ENCODE measurements at places on chromosomes 16 and 17.

DNA sequence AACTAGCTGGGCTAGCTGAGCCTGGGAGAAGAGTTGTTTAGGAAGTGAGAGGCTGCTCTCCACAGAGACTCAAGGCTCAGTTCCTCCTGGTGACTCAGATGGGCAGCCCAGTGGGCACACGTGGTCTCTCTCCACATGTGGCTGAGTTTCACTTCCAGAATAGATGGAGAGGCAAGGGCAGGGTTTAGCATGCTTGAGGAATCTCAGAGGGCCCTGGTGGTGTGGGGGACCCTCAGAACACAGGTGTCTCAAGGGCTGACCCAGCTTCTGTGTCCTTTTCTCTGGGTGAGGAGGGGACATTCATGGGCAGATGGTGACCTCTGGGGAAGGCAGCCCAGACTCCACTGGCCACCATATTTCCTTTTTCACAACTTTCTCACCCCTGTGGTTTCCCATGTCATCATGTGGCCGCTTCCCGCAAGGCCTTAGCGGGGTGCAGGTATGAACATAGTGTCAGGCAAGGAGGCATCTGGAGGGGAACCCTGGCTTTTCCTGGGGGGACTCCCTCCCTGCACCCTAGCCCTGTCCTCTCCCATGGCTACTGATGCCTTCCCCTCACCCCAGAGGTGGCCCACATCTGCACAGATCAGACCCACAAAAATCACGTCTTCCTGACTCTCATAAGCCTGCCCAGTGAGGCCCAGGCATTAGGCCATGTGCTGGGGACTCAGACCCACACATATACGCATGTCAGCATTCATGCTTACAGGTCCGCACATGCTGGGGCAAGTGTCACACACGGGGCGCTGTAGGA, 3.3 kb downstream of the GRN start:
- DNase-seq = no peak

- DNase-seq = no peak
Observed at GRCh38 chr16:50505115-50505514, 43.1 kb upstream of the NKD1 start.

- DNase-seq = no peak
Observed at GRCh38 chr17:1470071-1470754, 14.2 kb upstream of the CRK start.

- DNase-seq = no peak
Observed at GRCh38 chr17:60910415-60910814, 232.8 kb downstream of the BCAS3 start.

DNA sequence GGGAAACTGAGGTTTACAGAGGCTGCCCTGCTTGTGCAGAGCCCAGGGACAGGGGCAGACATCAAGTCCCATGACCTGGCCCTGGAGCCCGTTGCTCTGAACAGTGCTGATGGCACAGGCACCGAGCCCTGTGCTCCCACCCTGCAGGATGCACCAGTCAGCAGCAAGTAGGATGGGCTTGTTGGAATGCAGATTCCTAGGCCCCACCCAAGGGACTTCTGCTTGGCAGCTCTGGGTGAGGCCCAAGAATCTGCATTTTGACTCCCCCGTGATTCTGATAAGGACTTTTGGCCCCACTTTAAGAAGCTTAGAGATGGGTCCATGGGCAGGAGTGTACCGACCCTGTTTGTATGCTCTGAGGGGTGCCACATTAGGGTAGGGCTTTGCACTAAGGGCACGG, 23.3 kb downstream of the LASP1 start:
- DNase-seq = no peak

Data from COLO829 (cell line).